Astrocyte of the spinal cord (primary cell): ENCODE measurements at places on chromosomes 13 and 19.

DNA sequence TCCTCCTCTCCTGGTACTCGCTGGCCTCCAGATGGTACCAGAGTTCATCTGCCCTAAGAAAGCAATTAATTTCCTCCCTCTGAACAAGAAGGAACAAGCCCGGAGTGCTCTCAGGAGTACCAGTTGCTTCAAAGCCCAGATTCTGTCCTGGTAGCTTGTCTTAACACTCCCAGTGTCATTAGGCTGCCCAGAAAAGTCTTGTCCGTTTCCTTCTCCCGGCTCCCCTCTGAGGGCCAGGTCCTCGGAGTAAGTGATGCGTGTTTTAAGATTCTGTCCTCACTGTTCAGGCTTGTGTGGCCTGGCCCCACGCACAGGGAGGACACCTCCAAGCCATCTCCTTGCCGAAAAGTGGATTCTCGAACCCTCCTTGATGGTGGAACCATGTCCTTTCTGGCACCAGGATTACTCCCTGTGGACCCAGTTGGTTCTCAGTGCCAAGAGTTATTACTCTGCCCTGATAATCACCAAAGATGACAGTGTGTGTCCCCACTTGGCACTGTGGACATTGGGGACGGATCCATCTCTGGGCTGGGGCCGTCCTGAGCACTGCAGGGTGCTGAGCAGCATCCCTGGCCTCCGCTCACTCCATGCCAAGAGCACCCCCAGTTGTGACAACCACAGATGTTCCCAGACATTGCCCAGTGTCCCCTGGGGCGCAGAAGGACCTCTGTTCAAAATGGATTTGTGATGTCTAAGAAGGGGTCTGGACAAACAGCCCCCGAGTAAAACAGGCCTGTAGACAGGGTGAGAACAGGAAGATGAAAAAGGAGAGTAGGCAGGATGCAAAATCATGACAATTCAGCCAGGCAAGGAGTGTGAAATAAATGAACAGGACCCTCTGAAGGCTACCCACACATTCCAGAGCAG, 52.4 kb downstream of the RFX2 start:
- no peak for DNase-seq

DNA sequence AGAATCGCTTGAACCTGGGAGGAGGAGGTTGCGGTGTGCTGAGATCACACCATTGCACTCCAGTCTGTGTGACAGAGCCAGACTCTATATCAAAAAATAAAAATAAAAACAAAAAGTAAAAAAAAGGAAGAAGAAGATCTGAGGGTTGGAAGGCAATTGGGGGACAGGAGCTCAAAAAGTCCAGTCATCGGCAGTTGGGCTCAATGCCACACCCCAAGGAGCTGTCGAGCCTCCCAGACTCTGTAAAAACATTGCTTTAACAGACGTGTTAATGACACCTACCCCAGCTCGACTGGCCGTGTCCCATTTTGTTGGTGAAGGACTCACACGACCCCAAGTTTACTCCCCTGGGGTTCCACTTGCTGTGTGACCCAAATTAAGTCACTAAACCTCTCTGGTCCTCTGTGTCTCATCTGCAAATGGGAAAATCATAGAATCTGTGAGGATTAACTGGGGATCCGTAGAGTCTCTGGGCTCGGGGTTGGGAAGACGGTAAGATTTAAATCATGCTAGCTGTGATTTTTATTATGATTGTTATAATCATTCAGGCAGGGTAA, 7.0 kb downstream of the GNA15 start:
- DNase-seq = no peak

- DNase-seq = no peak
Observed at GRCh38 chr19:4738734-4739133, 15.1 kb upstream of the DPP9 start.

DNA sequence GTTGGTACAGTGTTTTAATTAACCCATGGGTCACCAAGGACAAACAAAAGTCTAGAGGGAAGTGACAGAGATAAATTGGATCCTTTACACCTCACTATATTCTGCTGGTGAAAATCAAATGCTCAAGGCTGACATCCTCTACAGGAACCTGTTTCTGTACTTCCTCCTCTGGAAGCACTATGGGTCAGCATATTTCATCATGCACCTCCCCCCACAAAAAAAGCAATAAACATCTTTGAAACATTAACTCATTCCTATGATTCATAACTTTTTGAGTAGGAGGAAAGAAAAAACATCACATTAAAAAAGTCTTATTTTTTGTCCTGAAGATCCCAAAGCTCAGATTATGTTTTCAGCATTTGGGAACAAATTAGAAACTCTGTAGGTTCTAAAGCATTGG, 588.3 kb upstream of the SGCG start:
- no peak for DNase-seq

DNA sequence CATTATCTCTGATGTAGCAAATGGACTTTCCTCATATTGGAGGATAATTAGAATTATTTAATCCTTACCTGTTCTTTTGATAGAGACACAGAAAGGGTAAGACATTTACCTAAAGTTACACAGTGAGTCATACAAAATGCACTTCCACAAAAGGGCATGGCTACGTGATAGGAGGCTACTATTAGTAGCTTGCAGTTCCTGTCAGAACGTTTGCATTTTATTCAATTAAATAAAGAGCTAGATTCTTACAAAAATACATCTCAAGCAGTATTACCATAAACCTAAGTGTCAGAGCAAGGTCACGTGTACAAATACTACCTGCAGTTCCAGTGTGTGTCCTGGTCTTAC, 120.6 kb downstream of the ESD start:
- no peak for DNase-seq

- peak; percentile 87 for DNase-seq
Observed at GRCh38 chr19:15297416-15298224, 34.7 kb downstream of the BRD4 start.

GRCh38 chr13:30796132-30796572, 60.8 kb downstream of the ALOX5AP start:
- peak; percentile 61 for DNase-seq

DNA sequence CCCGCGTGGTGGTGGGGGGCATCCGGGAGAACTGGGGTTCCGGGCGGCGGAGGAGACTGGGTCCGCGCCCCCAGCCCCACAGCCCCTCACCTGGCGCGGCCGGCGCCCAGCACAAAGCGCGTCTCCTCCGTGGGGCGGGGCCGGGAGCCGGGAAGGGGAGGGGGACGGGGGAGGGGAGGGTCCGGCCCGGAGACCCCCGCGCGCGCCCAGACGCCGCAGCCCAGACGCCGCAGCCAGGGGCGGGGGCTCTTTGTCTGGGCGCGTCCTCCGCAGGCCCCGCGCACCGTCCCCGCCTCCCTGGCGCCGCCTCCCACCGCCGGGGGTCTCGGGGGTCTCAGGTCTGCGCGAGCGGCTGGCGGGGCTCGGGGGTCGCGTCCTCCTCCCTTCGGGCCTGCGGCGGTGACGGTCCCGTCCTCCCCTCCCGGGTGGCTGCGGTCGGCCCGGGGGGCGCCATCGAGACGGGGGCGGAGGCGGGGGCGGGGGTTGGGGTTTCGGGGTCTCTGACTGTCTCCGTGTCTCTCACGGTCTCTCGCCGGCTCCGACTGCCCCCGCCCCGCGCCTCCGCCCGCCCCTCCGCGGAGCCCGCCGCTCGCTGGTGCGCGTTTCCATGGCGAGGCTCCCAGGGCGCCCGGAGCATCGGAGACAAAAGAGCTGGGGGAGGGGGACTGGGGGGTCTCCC, at the start of gene PLPPR3:
Gene PLPPR3, minus strand, starts transcription at position 131 of the 679 bp plus-strand sequence. CDS start 396 bp downstream, outside the sequence.
- no peak for DNase-seq

DNA sequence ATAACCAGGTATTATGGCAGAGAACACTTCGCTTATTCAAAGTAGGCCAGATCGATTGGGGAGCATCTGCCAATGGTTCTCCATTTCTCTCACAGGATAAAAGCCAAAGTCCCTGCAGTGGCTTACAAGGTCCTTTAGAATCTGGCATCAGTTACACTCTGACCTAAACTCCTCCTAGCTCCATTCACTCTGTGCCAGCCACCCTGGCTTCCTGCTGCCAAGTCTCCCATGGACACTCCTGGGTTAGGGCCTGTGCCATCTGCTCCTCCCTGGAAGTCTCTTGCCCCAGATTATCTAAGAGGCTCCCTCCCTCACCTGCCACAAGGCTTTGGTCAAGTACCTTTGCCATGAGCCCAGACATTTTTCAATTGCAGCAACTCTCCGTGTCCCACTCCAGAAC, 649.2 kb downstream of the DACH1 start:
- DNase-seq = no peak

GRCh38 chr13:89755729-89756492, 1591.6 kb upstream of the MIR17HG start:
- no peak for DNase-seq

DNA sequence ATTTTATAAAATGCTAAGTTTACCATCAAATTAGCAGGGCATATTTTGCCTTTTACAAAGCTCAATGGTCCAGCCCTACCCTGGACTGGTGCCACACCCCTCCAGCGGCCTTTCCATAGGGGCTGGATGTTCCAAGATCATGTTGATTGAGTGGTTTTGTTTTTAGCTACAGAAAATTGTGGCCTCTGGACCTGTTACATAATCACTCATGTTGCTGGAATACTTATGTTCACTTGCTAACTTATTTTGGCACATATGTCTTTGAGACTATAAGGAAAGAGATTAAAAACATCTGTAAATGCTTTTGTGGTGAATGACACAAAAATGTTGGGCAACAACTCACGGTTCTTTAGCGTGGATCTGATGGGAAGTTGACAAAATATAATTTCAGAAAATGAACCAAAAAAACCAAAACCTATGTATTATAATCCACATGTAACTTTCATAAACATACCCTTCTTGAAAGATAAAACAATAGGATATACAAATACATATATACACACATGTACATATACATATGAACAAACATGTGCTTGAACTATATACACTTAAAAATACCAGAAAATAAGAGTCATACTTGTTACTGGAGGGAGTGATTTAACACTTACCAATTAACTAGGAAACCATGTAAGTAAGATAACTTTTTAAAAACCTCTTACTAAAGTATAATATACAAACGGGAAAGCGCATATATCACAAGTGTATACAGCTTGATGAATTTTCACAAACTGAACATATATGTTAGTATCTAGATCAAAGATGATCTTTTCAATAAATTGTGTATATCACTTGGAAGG, 46.6 kb upstream of the SLC15A1 start:
- DNase-seq = peak; percentile 38

DNA sequence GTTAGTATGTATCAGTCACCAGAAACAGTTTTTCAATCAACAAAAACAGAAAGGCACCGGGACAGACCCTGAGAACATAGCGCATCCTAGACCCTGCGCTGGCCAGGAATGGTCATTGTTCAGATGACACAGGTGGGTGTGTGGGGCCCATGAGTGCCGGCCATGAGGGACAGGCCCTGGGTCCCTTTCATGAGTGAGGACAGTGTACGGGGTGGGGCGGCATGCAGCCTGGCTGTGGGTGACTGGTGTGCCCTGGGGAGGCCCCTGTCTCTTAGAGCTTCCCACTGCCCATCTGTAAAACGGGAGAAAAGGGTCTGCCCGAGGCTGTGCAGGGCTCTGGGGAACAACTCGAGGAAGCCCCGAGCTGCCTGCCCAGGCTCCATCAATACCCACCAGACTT, 25.8 kb downstream of the PBX4 start:
- no peak for DNase-seq

GRCh38 chr19:18543814-18544475, 572 bp upstream of the FKBP8 start:
- DNase-seq = peak; percentile 55

GRCh38 chr13:69524459-69525150, 583.0 kb upstream of the ATXN8OS start:
- DNase-seq = peak; percentile 17

DNA sequence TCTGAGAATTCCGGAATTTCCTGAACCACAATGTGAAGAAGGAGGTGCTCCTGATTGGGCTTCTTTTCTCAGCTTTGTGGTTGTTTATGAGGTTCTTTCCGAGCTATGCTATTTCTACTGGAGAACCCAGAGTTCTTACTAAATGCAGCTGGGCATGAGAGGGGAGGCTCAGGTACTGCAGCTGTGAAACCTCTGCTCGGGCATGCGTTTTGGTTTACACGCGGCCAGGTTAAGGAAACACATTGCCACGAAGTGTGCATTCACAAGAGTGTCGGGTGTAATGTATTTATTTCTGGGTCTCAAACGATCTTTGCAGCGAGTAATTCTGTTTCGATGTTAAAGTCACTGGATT, 661 bp upstream of the MIR17HG start:
- DNase-seq = peak; percentile 32
